Right cardiac atrium (tissue), 5 donors: ENCODE measurements at places on chromosomes 2 and 18. TPM values are rescaled to one million over a fixed set of nuclear protein-coding genes. Genes with fewer than 3 reads are reported as not detected.

- no peak for DNase-seq
Measured at GRCh38 chr2:208466151-208466919, 59.7 kb downstream of the PTH2R start.

ERMN gene
- 0.11 TPM for polyA plus RNA-seq

LRATD1 gene
- polyA plus RNA-seq: 1.9 TPM

- DNase-seq: no peak
Measured at GRCh38 chr2:120750488-120751210, 15.0 kb downstream of the GLI2 start.

IL36B gene
- polyA plus RNA-seq: not detected

SERPINB4 gene
- polyA plus RNA-seq: not detected

DNA sequence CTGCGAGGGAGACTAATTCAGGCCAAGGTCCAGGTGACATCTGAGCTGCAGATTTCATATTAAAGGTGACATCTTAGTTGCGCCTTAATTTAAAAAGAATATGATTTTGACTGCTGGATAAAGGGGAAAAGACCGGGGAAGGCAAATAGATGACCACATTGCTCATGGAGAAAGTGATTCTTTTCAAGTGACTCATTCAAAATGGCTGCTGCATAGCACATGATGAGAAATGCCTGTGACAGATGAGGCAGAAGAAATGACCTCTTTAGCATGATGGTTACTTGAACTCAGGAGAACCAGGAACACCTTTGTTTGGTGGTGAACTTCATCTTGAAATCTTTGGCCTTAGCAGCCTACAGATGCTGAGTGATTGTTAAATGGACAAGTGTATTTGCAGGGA, 385.8 kb upstream of the TRIB2 start:
- no peak for DNase-seq

BUB1 gene
- 0.38 TPM for polyA plus RNA-seq

DRC1 gene
- polyA plus RNA-seq: not detected

GRCh38 chr2:108395155-108395554, 17.4 kb downstream of the SULT1C4 start:
- no peak for DNase-seq

DNA sequence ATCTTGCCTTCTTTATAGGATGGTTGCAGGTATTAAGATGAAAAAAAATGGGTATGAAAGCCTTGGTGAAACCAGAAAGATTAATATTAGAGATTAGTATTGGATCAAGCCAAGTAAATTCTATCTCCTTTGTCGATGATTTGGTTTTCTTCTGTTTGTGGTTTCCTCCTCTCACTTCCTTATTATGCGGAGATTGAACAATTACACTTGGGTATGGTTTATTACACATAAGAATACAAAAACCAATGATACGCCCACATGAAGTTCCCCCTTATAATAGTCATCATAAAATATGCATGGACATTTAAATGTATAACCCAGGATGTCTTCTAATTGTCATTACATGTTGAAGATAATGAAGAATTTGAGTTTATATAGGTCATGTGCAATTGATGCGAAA, 4.9 kb downstream of the LTBP1 start:
- no peak for DNase-seq

DNA sequence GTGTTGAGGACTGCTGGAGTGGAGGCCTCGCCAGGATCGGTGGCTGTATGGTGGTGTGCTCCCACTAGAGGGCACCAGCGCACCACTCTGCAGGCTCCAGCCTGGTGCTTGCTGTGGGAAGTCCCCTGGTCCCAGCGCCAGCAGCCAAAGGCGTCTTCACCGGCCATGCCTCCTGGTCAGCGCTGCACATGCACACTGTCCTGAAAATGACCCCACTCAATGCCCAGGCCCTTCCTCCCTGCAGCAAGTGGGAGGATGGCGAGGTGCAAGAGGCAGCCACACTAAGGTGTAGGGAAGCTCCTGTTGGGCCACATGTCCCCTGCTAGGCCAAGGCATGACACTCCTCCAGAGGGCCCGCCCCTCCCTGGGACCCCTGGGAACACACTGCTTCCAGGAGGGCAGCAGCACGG, 136.5 kb downstream of the CTIF start:
- DNase-seq: peak; percentile 96

DNA sequence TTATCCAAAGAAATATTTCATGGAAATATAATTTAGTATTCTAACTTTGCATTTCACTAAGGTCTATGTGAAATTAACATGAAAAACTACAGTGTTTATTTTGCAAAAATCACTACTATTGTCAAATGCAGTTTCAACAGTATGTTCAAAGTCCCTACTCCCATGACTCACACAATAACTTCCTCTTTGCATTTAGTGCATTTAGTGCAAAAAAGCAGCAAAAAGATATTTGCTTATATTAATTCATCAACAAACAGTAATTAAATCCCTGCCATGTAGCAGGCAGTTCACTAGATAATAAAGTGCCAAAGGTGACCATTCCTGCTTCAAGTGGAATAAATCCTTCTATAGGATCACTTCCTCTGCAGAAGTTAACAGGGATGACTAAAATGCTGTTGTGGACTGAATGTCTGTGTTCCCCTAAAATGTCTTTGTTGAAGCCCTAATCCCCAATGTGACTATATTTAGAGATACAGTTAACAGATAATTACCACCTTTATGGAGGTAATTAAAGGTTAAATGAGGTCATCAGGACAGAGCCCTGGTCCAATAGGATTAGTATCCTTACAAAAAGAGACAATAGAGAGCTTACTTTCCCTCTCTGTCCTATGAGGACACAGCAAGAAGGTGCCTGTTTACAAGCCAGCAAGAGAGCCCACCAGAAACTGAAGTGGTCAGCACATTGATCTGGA, 61.7 kb downstream of the STK39 start:
- DNase-seq: no peak

REG1A gene
- polyA plus RNA-seq: 1.7 TPM

GRCh38 chr18:78739882-78740677, 239.5 kb upstream of the SALL3 start:
- no peak for DNase-seq

DNA sequence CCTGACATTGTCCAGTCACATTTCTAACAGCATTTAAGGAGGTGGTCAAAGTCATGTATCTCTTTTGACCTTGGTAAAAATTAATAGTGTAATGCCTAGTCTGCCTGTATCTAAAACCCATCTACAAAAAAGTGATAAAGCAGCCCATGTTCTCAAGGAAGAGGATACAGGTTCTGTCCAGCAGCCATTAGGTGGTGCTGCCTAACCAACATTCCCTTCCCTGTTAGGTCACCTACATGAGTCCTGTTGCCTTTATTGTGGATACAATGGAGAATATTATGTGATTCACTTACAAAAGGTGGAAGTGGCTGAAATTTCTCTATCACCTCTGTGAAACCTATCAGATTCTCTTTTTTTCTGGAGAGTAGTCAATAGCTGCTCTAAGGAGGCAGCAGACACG, 52.5 kb downstream of the AQP4 start:
- DNase-seq: peak; percentile 21

DNA sequence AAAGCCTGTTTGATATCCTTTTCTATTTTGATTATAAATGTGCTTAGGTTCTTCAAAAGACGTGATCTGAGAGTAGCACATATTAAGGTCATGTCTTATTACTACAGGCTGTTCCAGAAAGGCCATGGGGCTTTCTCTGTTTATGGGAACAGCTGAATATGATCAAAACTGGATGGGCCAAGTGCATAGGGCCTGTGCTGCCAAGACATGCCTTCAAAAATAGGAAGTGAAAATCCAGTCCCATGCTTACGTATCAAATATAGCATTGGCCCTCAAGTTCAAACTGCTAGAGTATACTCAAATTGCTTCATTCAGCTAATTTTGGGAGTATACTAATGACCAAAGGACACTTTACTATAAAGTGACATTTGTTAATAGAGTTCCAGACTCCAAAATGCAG, 24.1 kb downstream of the SLC25A52 start:
- DNase-seq: no peak

GRCh38 chr18:60639836-60640235, 267.3 kb upstream of the MC4R start:
- no peak for DNase-seq

HTR2B gene
- polyA plus RNA-seq: 2.3 TPM

DNA sequence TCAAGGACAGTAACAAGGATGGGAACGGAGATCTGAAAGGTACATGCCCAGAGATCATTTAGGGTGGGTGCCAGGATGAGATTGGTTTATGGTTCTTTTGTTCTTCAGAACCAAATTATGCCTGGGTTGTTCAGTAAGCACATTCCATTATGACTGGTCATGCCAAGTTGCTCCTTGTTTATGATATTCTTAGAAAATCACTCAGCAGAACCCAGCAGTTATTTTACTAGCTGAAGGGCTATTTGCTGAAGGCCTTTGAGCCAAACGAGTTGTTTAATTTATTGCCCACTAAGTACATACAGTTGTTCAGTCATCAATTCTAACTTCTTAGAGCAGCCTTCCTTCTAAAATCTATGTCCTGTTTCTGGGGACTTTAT, 635 bp downstream of the SLC3A1 start:
- no peak for DNase-seq

SP100 gene
- 64.5 TPM for polyA plus RNA-seq

DNA sequence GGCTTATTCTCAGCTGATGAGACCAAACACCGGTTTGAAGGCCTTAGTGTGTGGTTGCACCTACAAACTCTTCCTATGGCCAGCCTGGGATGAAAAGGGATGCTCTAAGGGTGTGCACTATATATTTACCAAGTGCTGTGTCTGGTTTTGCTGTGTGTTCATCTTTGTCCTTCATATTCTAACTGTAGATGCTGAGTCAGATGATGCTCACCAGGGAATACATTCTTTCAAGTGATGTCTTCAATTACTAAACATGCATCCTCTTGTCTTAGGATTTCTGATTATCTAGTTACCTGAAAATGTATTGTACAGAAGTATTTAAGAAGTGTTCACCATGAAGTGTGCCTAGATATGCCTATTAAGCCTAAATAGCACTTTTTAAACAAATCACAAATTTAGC, 1111.6 kb upstream of the ZEB2 start:
- DNase-seq: no peak

DNA sequence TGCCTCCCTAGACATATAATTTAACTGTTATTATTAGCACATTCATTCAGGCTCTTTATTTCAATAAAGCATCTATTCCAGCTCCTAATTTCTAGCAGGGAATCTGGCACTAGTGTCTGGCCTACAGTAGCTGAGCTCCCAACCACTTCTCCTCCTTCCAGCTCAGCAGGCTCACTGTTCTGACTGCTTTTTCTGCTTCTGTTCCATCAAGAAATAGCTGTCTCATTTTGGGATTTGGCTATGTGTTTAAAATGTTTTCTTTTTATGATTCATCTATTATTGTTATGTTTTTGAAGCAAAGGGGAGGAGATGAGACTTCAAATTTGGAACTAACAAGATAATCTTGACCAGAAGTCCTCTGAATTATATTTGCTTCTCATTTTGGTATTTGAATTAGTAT, 172.7 kb upstream of the SMAD7 start:
- no peak for DNase-seq

UGT1A4 gene
- 0.07 TPM for polyA plus RNA-seq

GRCh38 chr2:151379169-151379568, 21.8 kb downstream of the TNFAIP6 start:
- no peak for DNase-seq

DNA sequence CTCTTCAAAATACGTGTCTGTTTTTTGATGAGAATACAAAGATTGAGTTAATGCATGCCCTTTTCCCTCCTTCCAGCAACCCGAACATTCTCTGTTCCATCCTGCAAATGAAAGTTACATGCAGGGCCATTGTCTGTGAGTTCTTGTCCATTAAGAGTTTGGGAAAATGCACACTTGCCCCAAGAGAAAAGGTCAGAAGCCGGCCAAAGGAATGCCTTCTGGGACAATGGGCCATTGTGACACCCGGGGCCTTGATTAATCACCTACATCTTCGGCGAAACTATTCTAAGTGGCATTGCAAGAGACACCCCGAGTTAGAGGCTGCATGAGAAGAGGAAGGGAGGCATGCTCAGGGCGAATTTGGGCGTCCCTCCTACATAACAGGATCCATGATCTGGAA, 73.7 kb upstream of the COPS8 start:
- DNase-seq: no peak

DNA sequence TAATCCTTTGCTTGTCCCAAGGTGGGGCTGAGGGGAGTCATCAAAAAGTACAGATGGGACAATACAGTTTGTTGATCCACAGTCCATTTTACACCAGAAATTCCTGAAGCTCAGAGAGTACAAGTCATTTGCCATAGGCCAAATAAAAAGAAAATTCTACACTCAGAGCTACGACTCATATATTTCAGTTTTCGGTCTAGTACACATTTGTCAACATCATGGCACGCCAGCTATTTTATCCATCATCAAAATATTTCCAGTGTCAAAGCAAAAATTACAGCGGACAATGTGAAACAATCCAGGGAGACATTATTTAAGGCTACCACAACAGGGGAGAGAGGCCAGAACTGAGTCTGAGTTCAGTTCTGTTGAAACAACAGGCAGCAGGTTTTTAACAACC, 587.5 kb upstream of the DSEL start:
- DNase-seq: no peak

GRCh38 chr2:37683241-37683640, 11.8 kb upstream of the CDC42EP3 start:
- DNase-seq: no peak

EPB41L3 gene
- 8.7 TPM for polyA plus RNA-seq

- DNase-seq: no peak
Measured at GRCh38 chr18:22141211-22141610, 28.2 kb upstream of the GATA6 start.

- no peak for DNase-seq
Measured at GRCh38 chr18:75346671-75347070, 80.8 kb downstream of the SMIM21 start.

DNA sequence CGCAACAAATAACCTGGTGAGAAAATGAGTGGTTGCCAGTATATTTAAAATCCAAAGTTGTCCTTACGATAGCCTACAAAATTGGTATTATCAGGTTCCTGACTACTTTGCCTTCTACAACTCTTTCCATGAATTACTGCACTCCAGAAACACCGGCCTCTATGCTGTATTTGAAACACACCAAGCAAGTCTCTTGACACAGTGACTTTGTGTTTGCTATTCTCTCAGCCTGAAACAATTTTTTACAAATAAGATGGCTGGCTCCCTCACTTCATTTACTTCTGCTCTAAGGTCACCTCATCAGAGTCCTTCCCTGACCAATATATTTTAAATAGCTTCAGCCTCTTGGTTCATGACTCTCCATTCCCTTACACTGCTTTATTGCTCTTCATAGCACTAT, 12.2 kb downstream of the KANSL1L start:
- DNase-seq: no peak

- no peak for DNase-seq
Measured at GRCh38 chr2:9578467-9579235, 23.0 kb upstream of the ADAM17 start.

IL1RL1 gene
- 5.7 TPM for polyA plus RNA-seq

GRCh38 chr2:86788165-86788564, 2.5 kb downstream of the CD8A start:
- DNase-seq: peak; percentile 88

DNA sequence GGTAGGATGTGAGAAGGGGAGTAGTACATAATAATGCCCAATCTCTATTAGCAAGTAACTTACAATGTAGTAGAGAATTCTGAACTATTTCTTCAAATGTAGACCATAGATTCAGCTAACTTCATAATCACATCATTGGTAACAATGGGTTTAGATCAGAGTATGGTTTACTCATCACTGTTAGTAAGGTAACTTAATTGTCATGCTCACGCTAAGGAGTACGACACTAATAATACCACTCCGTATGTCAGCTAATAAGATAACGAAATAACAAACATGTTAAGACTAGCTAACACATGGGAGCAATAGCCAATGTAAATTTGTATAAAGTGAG, 56.4 kb upstream of the CCDC141 start:
- no peak for DNase-seq

ABCG5 gene
- polyA plus RNA-seq: not detected

GRCh38 chr2:24253303-24253919, 78.6 kb downstream of the FAM228A start:
- DNase-seq: no peak
